ENCODE measurements at places on chromosomes 11 and 22.

GRCh38 chr22:50082961-50083461, 2.2 kb downstream of the MLC1 start:
- DNase-seq, result no peak

GRCh38 chr11:69356703-69357457, 62.9 kb downstream of the MYEOV start:
- DNase-seq, result no peak

DNA sequence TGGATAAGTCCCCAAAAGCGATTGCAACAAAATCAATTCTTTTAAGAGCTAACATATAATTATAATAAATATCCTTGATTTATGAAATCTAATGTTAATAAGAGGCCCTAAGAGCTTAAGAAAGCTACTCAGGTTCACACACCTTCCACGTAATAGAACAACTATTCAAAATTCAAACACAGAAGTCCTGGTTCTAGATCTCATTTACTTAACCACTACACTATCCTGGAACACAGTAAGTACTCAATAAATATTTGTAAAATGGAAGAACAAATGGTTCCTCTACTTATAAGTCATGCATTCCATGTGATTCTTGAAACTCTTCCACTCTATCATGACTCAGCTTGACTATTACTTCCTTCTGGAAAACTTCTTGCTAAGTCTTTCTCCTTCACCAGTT, 268.2 kb downstream of the FAM181B start:
- DNase-seq, result no peak

GRCh38 chr22:23714596-23715578, 24.1 kb downstream of the RGL4 start:
- DNase-seq, result no peak

DNA sequence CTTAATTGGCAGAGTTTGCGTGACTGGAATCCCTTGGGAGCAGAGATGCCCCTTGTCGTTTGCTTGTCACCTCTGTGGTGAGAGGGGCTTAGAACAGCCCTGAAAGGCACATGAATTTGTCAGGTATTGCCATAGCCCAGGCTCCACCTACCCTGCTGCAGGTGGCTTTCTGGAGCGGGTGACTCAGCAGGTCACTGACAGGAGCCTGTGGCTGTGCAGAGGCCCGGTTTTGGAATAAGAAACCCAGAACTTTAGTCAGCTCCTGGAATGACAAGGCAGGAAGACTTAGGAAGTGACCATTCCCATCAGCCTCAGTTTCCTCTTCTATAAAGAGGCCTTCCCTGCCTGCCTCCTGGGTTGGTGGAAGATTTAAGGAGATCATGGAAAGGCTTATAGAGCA, 539.7 kb downstream of the INSC start:
- DNase-seq, result no peak

GRCh38 chr22:39452740-39453040, 4.1 kb upstream of the MGAT3 start:
- DNase-seq, result no peak

GRCh38 chr11:103596315-103596714, 440.1 kb upstream of the DDI1 start:
- no peak for DNase-seq

Data from stimulated activated CD8-positive, alpha-beta memory T cell treated with anti-CD3 and anti-CD28 coated beads, Interleukin-7, amount 100 ng/mL, for 1 hour (primary cell).